ENCODE measurements at places on chromosomes 3 and 15.

- no peak for DNase-seq
These were observed 230.3 kb downstream of the ATP8B4 start for GRCh38 chr15:49888734-49889133.

- peak; percentile 99 for DNase-seq
These were observed 35.9 kb downstream of the HMCES start for GRCh38 chr3:129314386-129315222.

DNA sequence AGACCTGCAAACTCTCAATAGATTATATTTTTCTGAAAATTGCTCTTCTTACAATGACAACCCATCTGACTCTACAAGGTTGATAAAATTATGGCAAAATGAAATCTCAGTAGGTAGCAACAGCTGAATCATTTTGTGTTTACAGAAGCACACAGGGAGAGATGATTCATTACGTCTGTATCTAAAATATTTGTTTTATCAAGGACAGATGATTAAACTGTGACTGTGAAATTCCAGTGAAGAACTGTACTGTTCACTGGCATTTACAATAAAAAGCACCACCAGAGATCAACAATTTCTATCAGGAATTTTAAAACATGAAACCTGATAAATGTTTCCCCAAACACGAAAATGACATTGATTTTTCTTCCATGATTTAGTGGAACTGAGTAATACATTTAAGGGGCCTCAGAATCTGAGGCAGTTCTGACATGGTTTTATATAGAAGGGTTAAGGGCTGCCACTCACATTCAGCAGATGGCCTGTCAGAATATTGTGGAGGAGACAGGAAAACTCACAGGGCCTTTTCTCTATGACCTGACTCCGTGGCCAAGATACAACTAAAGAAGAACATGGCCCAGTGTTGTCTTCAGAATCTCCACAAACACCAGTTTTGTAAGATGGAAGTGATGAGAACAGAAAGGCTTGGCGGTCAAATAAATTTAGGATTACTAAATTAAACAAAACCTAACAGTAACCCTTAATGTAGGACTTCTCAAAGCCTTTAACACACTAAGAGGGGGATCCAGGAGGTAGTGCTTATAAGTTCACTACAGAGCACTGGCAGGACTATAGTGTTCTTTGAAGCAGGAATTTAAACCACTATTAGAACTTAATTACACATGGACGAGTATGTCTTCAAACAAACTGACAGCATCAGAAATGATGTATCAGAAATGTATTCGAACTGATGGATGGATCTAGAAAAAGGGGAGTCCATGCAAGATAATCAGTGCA, 25.9 kb downstream of the RAD18 start:
- DNase-seq, result no peak

- peak; percentile 41 for DNase-seq
These were observed at the start of gene RYR3 for GRCh38 chr15:33310481-33311311. Gene RYR3 (plus strand): TSS chr15:33310967. CDS start chr15:33311046, 79 bp downstream.

- DNase-seq, result no peak
These were observed 1389.8 kb upstream of the ALCAM start for GRCh38 chr3:103976931-103977339.

GRCh38 chr15:99170476-99171065, 65.7 kb downstream of the SYNM start:
- DNase-seq, result no peak

DNA sequence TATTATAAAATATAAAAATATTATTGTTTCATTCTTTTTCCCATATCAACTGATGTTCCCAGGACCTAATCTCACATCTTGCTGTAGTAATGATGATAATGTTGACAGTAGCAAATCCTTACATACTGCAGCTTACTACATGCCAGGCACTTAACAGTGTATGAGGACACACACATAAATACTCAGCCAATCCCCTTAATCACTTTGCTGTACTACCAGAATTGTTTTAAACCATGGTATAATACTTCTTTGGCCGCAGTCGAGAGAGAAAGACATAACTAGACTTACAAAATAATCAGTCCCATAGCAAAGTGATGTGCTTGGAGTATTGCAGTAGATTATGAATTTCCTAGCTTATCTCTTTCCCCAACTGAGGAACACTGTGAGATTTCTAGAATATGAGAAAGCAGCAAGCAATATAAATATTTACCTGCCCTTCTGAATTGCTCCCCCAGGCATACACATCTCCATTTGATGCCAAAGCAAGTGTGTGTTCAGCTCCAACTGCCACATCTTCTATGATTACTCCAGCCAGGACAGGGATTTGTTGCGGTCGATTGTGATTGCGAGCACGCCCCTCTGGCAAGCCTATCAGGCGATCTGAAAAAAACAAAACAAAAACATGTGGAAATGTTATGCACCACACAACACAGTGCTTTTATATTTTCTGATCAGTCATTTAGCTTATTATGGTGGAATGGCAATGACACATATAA, 33.0 kb downstream of the FBXL22 start:
- no peak for DNase-seq

DNA sequence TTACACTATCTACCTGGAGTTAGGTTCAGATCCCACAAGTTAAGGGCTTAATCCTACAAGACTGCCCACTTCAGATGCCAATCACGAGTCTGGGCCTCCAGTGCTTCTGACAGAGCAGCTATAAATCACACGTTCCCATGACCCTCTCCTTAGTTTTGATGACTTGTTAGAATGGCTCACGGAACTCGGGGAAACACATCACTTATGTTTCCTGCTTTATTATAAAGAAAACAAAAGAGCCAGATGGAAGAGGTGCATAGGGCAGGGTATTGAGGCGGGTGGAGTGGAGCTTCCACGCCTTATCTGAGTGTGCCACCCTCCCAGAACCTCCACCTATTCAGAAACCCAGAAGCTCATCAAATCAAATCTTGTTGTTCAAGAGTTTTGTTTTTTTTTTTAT, 170.8 kb downstream of the MOBP start:
- DNase-seq, result no peak

DNA sequence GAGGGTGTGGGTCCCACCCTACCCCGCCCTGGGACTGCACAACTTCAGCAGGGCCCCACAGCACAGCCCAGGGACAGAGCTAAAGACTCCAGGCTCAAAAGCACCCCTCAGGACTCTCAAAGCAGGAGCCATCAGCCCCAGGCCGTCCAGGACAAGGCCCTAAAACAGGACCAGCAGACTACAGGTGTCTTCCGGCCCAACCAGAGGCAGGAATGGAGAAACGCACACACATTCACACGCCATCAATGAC, 26.1 kb downstream of the ATRIP start:
- no peak for DNase-seq

GRCh38 chr3:42742259-42742658, 30.8 kb downstream of the CCDC13 start:
- DNase-seq, result no peak

GRCh38 chr3:146065573-146066006, 95.4 kb downstream of the PLOD2 start:
- DNase-seq, result no peak

GRCh38 chr3:57109437-57110199, 49.2 kb downstream of the SPATA12 start:
- no peak for DNase-seq

GRCh38 chr3:69697381-69697780, 41.9 kb upstream of the MITF start:
- DNase-seq, result no peak

GRCh38 chr15:74252291-74252690, 16.2 kb downstream of the CCDC33 start:
- DNase-seq, result no peak

GRCh38 chr15:95226835-95227234, 995.5 kb downstream of the MCTP2 start:
- DNase-seq, result no peak

DNA sequence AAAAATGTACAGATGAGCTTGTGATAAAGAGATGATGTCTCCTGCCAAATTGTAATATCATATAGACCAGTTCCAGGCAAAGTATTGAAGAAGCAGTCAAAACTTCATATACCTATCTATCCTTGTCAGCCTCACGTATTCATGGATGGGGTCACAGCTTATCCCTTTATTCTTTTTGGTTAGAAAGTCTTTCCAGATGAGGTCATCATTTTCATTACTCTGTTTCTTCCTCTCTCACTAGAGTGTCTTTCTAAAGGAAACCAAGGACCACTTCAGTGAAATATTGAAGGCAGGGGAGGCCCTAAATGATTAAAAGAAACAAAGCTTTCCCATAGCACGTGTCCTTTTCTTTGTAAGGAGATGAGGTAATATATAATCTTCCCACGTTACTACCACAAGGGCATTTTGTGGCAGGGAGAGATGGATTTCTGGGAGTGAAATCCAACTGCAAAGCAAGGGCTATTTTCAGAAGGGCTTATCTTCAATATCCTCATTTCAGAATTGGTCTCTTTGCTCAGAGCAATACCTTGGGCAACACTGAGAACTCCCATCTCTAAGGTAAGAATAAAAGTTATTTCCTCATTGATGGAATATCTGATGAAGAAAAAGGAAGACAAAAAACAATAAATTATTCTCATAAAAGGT, 260.2 kb downstream of the TIGIT start:
- no peak for DNase-seq

DNA sequence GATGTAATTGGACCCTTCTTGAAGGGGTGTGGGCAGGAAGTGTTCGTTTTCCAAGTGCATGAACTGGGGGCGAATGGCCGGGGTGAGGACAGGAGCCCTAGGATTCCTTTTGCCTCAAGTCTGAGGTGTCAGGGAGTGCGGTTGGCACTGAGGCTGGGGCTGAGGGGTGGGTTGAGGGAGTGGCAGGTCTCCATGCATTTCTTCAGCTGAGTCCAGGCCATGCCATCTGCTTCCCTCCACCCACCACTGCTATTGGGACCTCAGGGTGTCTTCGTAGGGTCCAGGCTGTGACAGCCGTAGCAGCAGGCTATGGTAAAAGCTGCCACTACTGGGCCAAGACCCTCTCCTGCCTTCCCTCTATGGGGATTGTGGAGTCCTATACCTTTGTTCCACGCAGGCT, 25.6 kb upstream of the TSPAN3 start:
- DNase-seq, result no peak

GRCh38 chr15:79901958-79902357, 5.1 kb upstream of the MTHFS start:
- no peak for DNase-seq

GRCh38 chr15:89747708-89748682, 3.1 kb downstream of the MESP1 start:
- no peak for DNase-seq

GRCh38 chr3:169644750-169645149, 18.8 kb downstream of the MECOM start:
- DNase-seq, result no peak

DNA sequence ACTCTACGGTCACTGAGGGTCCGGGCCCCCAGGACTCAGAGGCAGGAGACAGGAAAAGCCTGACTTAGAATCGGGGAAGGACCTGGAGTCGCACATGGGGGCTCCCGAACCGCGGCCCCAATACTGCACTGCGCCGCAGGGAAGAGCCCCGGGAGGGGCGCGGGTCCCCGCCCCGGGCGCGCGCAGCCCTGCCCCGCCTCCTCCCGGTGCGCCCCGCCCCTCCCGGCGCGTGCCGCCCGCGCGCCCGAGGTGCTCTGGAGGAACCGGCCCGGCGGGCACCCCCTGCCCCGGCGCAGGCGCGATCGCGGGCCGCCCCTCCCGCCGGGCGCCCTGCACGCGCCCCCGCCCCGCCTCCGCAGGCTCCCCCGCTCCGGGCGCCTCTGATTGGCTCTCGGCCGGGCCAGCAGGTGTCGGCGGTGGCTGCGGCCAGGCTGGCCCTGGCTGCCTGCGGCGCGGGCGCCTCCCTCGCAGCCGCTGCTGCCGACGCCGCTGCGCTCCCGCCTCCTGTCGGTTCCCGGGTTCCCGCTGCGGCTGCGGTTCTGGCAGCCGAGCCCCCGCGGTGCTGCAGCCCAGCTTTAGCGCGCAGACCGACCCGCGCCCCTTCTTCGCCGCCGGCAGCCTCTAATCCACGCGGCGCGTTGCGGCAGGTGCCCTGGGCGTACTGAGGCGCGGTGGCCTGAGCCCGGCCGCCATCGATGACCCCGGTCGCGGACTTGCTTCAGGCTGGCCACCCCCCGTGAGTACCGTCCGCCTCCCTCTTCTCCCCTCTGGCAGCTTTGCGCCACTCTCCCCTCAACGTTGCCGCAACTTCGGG, at the start of gene MYRIP:
Gene MYRIP (plus strand): TSS at position 429 of the 814 bp plus-strand sequence. CDS start 91,208 bp downstream, outside the sequence.
- DNase-seq, result no peak

- DNase-seq, result peak; percentile 25
These were observed at the start of gene FSIP1 for GRCh38 chr15:39782441-39783138. Gene FSIP1 (minus strand): TSS chr15:39782841. CDS start chr15:39776524, 6,317 bp downstream.

DNA sequence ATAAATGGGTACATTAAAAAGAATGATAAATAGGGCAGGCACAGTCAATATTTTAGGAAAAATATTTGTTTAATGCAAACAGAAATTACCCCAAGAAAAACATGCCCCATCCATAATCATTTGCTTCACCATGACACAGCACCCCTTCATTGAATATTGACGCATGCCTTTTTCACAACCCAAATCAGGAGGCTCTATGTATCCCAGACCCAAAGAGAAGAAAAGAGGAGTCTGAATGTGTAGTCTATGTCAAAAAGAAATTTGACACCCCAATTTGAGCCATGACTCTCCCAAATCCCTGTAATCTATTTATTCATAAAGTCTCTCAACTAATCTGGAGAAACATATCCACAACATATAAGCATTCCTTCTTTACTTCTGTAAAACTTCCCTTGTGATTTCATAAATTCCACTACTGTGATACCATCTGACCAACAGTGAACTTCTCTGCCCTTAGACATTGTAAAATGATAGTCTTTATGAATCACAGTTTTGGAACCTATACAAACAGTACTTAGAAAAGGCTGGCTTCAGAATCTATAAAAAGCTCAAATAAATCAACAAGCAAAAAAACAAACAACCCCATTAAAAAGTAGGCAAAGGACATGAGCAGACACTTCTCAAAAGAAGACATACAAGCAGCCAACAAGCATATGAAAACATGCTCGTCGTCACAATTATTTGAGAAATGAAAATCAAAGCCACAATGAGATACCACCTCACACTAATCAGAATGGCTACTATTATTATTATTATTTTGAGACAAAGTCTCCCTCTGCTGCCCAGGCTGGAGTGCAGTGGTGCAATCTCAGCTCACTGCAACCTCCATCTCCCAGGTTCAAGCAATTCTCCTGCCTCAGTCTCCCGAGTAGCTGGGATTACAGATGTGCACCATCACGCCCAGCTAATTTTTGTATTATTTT, 53.4 kb upstream of the XRN1 start:
- DNase-seq, result no peak

- no peak for DNase-seq
These were observed 27.0 kb downstream of the SENP5 start for GRCh38 chr3:196894557-196895295.

- DNase-seq, result no peak
These were observed 327.3 kb upstream of the THBS1 start for GRCh38 chr15:39253552-39253951.

GRCh38 chr3:138432576-138433240, 1.7 kb upstream of the ESYT3 start:
- no peak for DNase-seq

All from NCI-H1417 treated with DMSO at 0.1 percent for 48 hours (cell line).